CD8-positive, alpha-beta memory T cell (primary cell): ENCODE measurements at places on chromosomes 1 and 21. TPM values are rescaled to one million over a fixed set of nuclear protein-coding genes. Genes with fewer than 3 reads are reported as not detected.

GRCh38 chr1:199174336-199174735 is 535.5 kb downstream of the PTPRC start:
- no peak overlapping the region for H3K4me3 ChIP-seq
- H3K36me3 ChIP-seq: no peaks in the 10 kb centered on the region
- H3K4me1 ChIP-seq: peaks cover 35% of the 10 kb centered on the region
- no peak for DNase-seq
- no peak overlapping the region for H3K27ac ChIP-seq

Gene SERPINC1
- total RNA-seq: not detected

DNA sequence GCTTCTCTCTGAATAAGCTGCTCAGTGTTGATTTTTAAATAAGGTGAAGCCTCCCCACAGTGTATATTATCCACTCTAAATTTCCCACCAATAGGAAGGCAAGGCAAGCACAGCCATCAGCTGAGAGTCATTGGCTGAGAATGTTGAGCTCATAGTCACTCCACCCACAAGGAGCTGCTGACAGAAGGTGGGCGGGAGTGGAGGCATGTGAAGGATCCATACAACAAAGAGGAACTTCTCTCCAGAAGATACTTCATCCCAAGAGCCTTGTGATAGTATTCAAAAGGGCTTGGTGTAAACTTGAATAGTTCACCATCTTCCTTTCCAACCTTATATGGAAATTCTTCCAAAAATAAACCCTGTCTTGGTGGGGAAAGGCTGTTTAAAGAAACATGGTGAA is 42.8 kb downstream of the SAMD13 start:
- H3K27me3 ChIP-seq: peaks cover 3% of the 10 kb centered on the region
- no peaks in the 10 kb centered on the region for H3K4me1 ChIP-seq
- H3K27ac ChIP-seq: no peak overlapping the region
- no peak overlapping the region for H3K4me3 ChIP-seq
- DNase-seq: no peak

DNA sequence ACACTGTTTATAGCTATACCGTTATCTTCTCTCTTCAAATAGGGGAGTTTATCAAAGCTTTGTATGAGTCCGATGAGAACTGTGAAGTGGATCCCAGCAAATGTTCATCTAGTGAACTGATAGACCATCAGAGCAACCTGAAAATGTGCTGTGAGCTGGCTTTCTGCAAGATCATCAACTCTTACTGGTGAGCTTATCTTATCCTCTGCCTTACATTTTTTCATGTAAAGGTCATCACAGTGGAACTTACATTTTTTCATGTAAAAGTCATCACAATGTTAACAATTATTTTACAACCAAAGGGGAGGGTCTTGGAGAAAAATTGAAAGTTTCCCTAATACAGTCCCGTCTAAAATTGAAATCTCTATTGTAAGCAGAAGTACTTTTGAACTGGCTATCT is 45.2 kb downstream of the CLEC20A start:
- no peak for DNase-seq
- no peak overlapping the region for H3K27ac ChIP-seq
- no peaks in the 10 kb centered on the region for H3K36me3 ChIP-seq
- no peaks in the 10 kb centered on the region for H3K27me3 ChIP-seq
- no peaks in the 10 kb centered on the region for H3K4me1 ChIP-seq
- no peak overlapping the region for H3K4me3 ChIP-seq

Gene IL22RA1
- not detected for total RNA-seq

Gene OVAAL
- not detected for total RNA-seq

DNA sequence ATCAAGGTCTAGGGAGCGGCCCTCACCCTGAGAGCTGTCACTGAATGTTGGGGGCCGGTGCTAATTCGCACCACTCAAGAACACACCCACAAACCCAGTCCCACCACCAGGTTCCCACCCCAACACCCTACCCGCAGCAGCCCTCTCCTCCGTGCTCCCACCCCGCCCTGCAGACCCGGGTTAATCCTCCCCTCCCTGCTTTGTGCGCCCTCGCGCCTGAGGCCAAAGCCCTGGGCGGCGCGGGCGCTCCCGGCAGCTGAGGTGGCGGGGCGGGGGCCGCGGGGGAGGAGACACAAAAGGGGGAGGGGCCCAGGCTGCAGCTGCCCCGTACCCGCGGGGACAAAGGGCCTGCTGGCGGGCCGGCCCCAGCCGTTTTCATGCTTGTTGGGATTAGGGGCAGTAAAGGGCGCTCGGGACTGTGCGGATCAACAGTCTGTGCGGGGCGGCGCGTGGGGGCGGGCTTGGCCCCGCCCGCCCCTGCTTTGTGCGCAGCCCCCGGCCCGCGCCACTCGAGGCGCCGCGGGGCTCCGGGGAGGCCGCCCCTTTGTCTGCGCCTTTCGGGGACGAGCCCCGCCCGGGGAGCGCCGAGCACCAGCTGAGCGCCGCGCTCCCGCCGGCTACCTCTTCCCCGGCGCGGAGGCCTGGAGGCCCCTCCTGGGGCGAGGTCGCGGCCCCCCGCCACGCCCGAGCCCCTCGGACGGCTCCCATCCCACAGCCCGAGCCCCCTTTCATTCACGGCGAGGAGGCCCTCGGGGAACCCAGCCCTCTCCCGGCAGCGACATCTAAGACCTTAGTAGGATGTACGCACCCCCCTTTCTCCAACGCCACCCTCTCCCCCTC is 10.9 kb downstream of the C1orf216 start:
- no peak for DNase-seq
- no peaks in the 10 kb centered on the region for H3K27me3 ChIP-seq
- no peaks in the 10 kb centered on the region for H3K36me3 ChIP-seq
- H3K27ac ChIP-seq: no peak overlapping the region
- H3K4me1 ChIP-seq: peaks cover 17% of the 10 kb centered on the region
- H3K4me3 ChIP-seq: peak overlapping the region; percentile 53

Gene PLA2G2C
- not detected for total RNA-seq

GRCh38 chr1:118627435-118627834 is 360.7 kb downstream of the TBX15 start:
- no peak overlapping the region for H3K4me3 ChIP-seq
- no peaks in the 10 kb centered on the region for H3K27me3 ChIP-seq
- no peaks in the 10 kb centered on the region for H3K36me3 ChIP-seq
- no peak overlapping the region for H3K27ac ChIP-seq

Gene SPRR2F
- not detected for total RNA-seq

GRCh38 chr21:26168371-26168770 is 2.2 kb downstream of the APP start:
- no peak for DNase-seq
- H3K27ac ChIP-seq: no peak overlapping the region
- H3K4me3 ChIP-seq: no peak overlapping the region
- H3K4me1 ChIP-seq: peaks cover 10% of the 10 kb centered on the region

DNA sequence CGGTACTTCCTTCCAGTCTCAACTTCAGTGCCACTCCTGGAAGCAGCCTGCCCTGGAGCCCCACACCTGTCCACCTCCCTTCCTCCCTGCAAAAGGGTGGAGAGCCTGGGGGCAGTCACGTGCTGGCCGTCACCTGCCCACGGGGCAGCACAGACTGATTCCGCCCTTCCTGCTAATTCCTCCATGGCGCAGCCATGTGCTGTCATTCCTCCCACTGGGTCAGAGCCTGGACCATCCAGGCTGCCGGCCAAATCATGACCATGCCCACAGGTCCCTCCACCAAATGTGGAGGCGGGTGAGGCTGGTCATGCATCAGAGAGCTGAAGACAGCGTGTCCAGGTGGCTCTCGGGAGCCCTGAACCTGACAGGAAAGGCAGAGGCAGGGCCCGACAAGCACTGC is 24.4 kb upstream of the GPR153 start:
- no peaks in the 10 kb centered on the region for H3K27me3 ChIP-seq
- H3K4me1 ChIP-seq: no peaks in the 10 kb centered on the region
- H3K4me3 ChIP-seq: no peak overlapping the region
- no peaks in the 10 kb centered on the region for H3K36me3 ChIP-seq
- H3K27ac ChIP-seq: no peak overlapping the region
